T-helper 1 cell (primary cell): ENCODE measurements at places on chromosomes 13 and 19.

- DNase-seq: no peak
Measured at GRCh38 chr13:97849305-97849704, 104.2 kb upstream of the IPO5 start.

DNA sequence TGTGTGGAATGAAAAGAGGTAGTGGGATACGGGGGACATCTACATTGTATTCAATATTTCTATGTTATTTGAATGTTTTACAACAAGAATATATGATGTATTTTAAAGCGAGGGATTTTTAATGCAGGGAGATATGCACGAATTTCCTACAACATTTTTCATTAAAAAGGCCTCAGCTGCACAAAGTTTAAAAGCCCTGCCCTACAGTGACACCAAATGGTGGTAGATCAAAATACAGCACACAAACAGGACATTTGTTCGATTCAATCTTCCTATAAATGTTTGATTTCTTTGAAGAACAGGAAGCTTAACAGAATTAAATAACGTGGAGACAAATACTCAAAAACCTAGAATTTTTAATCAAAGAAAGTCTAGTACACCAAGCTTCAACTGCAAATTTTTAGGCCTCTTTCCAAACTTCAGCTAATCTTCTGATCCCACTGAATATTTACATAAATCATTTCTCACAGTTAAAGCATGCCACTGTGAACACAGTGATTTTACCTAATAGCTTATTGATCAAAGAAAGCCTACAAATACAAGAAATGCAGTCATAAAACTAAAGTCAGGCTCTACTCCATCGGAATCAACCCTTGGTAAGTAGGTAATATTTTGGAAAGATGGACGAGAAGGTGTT is 257.2 kb downstream of the DIAPH3 start:
- no peak for DNase-seq

DNA sequence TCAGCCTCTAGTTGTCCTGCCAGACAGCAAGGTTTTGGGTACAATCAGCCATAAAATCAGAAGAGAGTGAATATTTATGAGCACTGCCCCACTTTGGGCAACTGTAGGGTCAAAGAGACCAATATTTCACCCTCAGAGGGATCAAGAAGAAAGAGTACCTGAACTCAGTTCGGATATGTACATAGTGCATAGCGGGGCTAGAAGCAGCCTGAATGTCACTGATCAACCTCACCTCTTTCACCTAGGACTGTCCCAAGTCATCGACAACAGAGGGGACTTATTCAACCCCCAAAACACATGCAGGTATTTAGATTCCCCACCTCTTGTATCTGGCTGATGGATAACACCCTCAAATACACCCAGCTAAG is 446.9 kb downstream of the COG6 start:
- no peak for DNase-seq

DNA sequence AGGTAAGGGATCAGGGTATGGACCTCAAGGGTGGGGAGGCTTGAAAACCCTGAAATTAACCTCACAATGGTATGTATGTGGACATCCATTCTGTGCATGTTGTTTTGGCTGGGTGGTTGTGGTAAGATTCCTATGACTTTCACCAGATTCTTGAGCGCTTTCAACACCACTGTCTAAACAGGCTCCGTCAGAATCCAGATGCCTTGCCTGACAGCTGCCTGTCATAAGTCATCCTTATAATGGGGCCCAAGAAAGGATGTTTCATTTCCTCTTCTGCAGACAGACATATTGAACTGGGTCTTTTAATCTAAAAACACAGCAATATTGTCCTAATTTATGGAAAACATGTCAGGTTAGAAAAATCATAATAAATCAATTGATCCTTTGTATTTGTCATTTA is 41.3 kb downstream of the ALOX5AP start:
- DNase-seq: no peak

DNA sequence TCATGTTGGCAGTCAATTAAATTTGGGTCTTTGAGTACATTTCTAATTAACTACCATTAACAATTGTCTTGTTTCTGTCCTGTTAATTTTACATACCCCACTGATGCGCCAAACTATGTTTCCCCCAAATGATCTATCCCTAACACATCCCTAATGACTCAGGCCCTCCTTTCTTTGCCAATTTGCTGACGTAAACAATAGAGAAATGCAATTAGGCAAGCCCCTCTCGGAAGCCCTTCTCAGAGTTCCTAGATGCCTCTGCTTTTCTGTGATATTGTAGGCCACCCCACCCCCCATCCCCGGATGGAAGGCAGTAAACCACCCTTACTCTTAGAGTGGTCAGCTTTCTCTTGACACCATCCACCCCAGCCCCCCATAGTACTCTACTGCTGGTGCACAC is 74.2 kb downstream of the FLT1 start:
- DNase-seq: no peak

GRCh38 chr13:24040835-24041234 is 119.7 kb upstream of the SPATA13 start:
- no peak for DNase-seq

DNA sequence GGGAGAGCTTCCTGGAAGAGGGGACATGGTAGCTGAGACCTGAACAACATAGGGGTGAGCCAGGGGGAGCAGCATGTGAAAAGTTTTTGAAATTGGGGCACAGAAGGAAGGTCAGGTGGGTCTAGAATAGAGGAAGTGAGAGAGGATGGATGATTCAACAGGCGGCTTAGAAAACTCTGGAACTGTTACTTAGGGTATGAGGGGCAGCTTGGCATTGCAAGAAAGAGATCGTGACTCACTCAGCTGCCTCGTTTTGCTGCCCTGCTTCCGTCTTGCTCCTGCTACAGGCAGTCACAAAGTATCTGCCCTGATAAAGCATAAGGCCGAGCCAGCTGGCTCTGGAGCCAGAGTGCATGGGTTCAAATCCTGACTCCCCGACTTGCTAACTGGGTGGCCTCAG is 1.3 kb upstream of the CEACAM20 start:
- no peak for DNase-seq

DNA sequence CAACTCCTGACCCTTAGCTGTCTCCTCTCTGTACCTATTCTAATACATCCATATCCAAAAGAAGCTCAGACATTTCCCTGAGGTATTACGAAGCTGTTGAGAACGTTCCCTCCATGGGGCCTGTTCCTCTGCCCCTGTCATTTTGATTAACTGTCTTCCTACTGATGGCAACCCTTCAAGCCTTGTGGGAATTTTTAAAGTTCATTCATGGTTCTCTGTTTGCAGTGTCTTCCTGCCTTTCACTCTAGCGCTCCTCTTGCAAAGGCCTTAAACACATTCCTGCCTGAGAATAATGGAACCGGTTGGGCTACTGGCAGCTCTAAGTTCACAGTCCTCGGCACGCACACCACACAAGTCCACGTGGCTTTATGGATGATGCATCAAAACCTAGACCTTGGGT is 66.1 kb downstream of the LHFPL6 start:
- no peak for DNase-seq

GRCh38 chr19:3743486-3743885 is 18.0 kb downstream of the APBA3 start:
- no peak for DNase-seq

DNA sequence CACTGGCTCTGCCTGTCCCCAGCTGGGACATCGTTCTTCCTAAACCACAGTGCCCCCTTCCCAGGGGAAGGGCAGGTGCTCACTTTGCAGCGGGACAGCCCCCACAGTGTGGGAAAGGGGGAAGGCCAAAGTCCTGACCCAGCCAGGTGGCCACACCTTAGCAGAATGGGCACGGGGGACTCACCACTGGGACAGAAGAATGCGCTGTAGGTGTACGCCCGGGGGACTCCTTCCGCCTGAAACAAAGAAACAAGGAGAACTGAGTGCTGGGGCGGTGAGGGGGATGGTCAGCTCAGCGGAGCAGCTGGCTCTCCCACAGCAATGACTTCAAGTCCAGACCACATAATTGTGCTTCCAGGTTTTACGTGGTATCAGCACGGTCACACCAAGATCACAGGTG is 49.4 kb downstream of the F2RL3 start:
- DNase-seq: no peak

DNA sequence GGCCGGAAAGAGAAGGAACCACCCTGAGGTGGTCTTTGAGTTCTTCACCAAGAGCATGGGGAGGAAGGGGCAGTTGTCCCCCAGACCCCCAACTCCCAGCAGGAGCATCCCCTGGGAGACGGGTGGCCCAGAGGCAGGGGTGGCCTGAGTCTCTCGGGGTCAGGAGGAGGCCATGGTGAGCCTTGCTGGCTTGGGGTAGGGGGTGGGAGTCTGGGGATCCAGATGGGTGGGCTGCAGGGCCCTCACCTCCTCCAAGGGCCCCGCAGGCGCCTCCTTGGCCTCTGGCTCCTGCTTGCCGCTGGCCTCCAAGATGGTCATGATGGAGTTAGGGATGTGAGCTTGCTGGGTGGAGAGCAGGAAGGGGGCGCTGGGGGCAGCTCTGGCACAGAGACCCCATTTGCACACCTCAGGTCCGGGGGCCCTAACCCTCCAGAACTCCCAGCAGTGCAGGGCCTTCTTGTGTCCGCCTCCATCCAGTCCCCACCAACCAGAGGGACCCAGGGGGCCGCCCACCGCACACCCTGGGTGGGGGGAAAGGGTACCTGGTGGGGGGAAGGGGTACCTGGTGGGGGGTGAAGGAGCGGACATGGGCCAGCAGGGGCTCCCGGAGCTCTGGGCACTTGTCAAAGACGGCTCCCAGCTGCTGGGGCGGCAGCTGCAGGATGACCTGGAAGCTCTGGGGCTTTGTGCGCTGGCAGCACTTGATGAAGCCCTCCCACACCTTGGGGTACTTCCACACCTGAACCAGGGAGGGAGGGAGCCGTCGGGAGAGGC is 1.3 kb upstream of the RSPH6A start:
- no peak for DNase-seq
